ENCODE measurements at places on chromosomes 4 and X.

GRCh38 chr4:26905172-26905571 lies 44.5 kb downstream of the STIM2 start:
- DNase-seq, result no peak

DNA sequence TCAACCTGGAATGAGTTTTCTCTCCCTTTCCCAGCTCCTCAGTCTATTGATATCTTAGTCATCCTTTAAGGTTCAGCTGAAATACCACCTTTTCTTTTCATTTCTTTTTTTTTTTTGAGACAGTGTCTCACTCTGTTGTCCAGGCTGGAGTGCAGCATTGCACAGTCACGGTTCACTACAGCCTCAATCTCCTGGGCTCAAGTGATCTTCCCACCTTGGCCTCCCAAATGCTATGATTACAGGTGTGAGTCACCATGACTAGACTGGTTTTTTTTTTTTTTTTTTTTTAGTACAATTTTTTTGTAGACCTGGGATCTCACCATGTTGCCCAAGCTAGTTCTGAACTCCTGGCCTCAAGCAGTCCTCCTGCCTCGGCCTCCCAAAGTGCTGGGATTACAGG lies 28.9 kb downstream of the AFF1 start:
- DNase-seq, result no peak

DNA sequence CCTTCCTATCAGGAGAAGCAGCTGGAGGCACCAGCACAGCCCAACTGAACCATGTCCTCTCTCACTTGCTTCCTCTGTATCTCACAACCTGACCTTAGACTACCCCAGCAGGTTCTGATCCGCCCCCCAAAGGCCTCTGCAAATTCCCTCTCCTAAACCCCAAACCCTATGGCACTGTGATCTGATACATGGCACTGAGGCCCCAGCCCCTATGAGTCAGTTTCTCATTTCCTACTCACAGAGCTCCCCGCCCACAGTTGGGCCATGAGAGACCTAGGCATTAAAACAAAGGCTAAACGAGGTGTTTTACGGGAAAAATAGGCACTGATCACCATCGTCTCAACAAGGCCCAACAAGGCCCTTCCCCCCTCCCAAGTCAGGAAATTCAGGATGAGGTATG lies 19.1 kb downstream of the SASH3 start:
- no peak for DNase-seq

DNA sequence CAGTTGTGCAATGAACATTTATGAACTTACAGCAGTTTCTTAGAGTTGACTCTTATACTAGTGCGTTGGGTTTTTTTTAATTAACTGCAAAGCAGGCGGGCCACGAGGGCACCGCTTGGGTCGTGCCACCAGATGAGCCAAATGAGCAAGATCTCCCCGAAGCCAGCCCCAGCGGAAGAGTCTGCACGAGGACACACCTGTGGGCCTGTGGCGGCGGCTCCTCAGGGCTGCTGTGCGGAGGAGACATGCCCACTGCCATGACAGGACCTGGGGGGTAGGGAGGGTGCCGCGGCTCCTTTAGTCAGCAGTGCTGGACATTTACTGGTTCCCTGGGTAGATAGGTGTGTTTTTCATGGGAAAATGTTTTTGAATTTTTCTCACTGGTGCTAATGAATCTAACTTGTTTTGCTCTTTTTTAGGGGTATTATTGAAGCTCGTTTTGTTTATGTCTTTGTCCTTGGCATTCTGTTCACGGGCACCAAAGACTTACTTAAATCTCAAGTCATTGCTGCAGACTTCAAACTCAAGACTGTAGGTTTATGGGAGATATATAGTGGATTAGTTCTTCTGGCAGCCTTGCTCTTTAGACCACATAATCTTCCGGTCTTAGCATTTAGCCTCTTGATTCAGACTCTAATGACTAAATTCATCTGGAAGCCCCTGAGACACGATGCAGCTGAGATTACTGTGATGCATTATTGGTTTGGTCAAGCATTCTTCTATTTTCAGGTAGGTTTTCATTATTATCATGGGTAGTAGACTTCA lies 31.2 kb downstream of the PIGG start:
- DNase-seq, result no peak

DNA sequence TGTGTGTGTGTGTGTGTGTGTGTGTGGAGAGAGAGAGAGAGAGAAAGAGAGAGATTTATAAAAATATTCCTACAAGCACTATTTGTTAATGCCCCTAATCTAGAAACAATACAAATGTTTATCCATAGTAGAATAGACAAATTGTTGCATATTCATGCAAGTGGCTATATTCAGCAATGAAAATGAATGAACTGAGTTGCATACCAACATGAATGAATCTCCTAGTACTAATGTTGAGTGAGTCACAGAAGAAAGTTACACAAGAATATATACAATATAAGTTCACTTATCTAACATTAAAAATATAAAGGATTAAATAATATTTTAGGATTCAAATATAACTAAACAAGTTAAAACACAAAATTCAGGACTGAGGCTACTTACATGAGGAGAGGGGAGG lies 456.8 kb upstream of the AMOT start:
- DNase-seq, result no peak

DNA sequence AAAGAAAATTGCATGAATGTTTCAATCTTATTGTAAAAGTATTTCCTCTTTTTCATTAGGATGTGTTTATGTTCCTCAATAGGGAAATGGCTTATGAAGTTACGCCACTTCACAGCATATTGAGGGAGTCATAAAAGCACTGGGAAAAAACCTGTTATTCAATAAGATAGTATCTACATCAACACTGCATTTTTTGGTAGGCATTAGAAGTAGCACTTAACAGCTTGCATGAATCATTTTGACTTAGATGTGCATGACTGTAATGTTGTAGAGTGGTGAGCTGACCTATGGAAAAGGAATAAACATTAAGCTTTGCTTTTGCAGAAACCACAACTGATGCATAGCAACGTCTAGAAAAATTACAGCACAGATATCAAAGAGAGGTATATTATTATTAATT lies 111.2 kb upstream of the GRXCR1 start:
- no peak for DNase-seq

DNA sequence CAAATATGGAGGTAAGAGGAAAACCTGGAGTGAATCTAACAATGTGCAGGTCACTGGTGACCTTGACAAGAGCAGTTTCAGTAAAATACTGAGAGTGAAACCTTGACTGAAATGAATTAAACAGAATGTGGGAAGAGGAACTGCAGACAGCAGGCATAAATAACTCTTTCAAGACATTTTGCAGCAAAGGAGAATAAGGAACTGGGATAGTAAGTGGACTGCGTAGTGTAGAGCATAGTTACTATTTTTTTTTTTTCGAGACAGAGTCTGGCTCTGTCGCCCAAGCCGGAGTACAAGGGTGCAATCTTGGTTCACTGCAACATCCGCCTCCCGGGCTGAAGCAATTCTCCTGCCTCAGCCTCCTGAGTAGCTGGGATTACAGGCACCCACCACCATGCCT lies 24.0 kb downstream of the RBMX start:
- DNase-seq, result no peak

DNA sequence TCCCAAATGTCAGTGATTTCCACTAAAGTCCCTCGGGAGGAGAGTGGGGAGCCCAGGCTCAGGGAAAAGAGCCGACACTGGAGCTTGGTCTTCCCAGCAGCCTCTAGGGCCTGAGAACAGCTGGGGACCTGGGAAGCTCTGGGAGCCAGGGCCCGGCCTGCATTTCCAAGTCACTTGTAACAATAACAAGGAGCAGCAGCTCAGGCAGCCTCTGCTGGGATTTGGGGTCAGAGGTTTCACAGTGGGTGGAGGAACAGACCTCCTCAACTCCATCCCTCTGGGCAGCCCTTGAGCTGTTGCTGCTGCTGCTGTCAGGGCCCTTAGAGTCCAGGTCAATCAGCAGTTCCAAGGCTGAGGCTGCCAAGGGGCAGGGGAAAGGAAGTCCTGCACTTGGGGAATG lies 11.1 kb downstream of the STARD8 start:
- no peak for DNase-seq

DNA sequence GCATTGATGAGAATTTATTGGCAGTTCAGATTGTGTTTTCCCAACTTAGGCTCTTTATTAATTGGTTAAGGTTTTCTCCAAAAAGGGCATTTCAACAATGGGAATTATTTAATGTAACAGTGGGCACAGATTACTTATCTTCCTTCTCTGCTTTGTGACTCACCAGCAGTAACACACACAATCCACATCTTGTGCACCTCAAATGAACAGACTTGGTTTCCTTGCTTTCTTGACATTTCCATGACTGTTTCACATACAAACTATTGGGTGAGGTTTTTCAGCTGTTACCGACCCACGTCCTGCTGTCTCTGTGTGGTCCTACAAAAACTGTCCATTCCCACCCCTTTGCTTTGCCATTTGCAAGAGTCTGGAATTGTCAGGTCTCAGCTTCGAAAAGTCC lies 38.1 kb downstream of the CCNI start:
- DNase-seq, result no peak

DNA sequence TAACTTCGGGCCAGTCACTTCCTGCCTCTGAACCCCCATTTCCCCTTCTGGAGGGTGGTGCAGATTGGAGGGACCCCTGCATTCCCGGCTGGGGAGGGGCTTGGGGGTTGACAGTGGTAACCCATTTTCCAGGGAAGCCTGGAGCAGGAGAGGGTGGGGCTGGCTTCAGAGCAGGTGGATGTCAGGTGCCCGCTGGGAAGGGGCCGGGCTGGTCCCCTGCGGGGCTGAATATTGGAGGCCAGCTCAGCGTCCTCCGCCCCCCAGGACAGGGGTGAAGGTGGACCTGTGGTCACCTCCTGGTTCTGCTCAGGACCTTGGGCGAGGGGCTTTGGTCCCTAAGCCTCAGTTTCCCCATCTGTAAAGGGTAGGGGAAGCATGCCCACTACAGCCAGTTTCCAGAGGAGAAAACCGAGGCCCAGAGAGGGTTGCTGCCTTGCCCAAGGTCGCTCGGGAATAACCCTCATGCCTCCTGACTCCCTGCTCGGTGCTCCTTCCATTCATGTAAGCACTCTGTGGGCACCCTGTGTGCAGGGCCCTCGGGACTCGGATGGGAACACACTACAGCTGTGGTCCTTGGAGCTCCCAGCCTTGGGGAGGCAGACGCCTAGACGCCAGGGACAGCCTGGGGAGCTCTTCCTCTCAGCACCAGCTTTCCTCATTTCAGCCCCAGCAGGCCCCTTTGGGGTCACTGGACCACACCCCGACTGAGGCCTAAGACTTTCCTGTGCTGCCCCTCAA lies 683 bp downstream of the MAN2B2 start:
- no peak for DNase-seq

DNA sequence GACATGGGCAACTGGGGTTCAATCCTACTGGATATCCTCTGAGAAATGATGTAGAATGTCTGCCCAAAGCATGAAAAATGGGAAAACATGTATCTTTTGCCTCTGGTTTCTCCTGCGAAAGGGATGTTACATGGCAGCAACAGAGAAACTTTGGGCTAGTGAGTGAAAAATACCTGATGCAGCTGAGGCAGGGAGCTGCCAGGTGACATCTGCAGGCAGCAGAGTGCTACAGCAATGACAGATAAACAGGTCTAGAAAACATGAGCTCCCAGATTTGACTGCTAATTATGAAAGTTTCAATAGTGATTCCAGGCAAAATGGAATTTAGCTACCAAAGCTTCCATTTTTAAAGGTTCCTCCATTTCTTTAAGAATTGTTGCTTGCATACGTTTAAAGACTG lies 4.8 kb upstream of the CXCL1 start:
- DNase-seq, result no peak

DNA sequence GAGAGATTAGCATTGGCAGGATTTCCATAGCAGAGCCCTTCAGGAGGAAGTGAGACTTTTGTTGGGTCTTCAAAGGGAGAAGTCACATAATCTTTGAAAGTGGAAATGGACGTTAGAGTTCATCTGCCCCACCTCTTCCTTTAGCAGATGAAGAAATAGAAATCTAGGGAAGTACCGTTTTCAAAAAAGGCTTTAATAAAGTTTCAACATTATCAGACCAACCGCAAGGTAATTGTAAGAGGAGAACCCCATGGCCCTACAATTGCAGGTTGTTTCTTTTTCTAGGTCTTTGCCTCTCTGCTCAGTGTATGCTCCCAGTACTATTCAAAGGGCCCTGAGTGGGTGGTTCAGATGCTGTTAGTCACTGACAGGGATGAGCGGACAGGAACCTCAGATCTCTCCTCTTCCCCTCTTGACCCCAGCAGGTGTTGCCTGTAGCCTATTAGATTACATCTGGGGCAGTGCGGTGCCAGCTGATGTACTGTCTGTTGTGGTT lies 48.6 kb upstream of the AP1S2 start:
- DNase-seq, result peak; percentile 17

- DNase-seq, result no peak
Observed at GRCh38 chrX:46735622-46736021, 23.3 kb downstream of the SLC9A7 start.

GRCh38 chr4:151824656-151825055 lies 63.8 kb upstream of the GATB start:
- DNase-seq, result no peak

GRCh38 chr4:66591968-66592367 lies 921.7 kb upstream of the EPHA5 start:
- DNase-seq, result no peak

DNA sequence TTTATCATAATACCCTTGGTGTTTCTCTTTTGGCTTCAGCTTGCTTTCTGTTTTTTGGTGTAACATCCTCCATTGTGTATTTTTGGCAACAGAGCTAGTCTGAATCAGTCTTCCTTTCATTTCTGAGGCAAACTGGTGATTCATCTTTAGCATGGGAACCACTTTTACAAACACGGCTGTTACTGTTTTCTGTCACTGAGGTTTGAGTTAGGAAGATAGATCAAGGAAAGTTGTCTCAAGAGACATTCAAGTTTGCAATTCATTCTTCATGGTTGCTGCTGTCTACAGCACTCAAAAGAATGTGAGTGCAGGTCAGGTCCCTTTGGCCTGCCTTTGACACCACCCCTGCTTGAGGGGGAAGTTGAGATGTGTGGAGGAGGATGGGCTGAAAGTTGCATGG lies 36.3 kb downstream of the IL21 start:
- DNase-seq, result no peak

GRCh38 chr4:6620891-6621555 lies 19.5 kb upstream of the MRFAP1 start:
- no peak for DNase-seq

- DNase-seq, result no peak
Observed at GRCh38 chr4:158940271-158940670, 162.6 kb upstream of the RAPGEF2 start.

- no peak for DNase-seq
Observed at GRCh38 chr4:137705171-137705783, 173.0 kb upstream of the PCDH18 start.

DNA sequence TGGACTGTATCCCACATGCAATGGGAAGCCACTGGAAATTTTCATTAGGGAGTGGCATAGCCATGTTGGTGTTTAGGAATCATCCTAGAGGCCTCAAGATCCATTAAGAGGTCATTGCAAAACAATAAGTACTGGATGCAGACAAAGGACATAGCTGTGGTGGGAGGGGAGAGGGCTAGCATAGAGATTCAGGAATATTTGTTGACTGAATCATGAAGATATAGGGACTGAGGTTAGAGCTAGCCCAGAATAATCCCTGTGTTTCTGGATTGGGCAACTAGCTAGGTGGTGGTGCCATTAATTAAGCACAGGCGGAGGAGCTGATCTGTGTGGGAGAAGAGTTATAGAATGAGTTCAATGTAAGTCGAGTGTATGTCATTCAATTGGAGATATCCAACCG lies 135.0 kb downstream of the RAB28 start:
- no peak for DNase-seq

- DNase-seq, result no peak
Observed at GRCh38 chr4:139668658-139669201, 3.1 kb downstream of the MGST2 start.

- DNase-seq, result no peak
Observed at GRCh38 chr4:3721186-3721585, 45.0 kb upstream of the ADRA2C start.

GRCh38 chr4:56342746-56343145 lies 44.5 kb downstream of the AASDH start:
- no peak for DNase-seq

GRCh38 chrX:114047558-114047957 lies 536.3 kb upstream of the HTR2C start:
- DNase-seq, result no peak

Data from NCI-H524 (cell line).